ENCODE measurements at places on chromosomes 4 and X. TPM values are rescaled to one million over a fixed set of nuclear protein-coding genes. Genes with fewer than 3 reads are reported as not detected.

Gene CYSLTR1
- polyA plus RNA-seq: not detected

Gene PPBP
- polyA plus RNA-seq: not detected

DNA sequence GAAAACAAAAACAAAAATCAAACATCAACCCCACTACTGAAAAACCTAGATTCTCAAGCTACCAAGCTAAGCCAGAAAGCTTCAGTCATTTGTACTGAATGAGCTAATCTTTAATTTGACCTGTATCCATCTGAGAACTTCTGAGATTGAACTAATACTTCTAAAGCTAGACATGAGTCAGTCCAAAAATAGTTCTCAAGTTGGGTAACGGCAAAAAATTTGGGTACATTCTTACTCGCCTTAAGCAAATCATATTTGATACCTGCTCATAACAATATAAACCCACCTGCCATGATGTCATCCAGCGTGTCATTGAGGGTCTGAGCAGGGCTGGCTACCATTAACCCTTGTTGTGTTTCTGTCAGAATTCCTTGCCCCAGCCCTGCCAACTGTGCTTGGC is 69.7 kb upstream of the COX18 start:
- no peak for DNase-seq

DNA sequence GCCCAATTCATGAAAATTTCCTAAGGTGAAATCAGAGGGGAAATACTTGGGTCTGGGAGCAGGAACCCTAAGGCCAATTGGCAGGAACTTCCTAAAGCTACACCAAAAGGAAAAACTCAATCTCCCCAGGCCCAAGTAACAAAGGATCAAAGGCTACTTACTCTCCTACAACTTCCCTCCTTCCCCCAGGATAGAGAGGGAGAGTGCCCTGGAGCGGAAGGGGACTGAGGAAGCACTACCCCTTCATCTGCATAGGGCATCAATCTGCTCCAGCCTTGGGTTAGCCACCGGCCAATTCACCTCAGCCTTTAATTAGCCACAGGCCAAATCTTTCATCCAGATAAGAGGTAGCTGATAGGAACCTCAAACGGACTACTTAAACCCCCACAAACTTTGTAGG is 55.0 kb downstream of the SLC34A2 start:
- DNase-seq: no peak

DNA sequence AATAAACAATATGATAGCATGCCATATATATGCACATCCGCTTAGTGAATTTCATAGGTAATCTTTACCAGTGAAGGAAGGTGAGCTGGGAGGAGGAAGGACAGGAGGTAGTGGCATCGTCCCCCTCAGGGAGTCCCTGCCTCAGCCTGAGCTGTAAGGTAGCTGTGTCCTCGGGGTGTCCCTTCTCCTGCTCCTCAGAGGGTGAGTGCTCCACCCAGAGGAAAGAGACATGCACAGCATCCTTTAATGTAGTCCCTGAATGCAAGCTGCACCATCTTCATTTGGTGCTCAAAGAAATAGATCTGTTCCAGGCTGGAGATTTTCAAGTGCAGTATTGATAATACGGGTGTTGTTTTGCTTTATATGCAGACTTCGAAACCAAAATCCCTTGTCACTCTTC is 330.4 kb upstream of the SFRP2 start:
- DNase-seq: no peak

DNA sequence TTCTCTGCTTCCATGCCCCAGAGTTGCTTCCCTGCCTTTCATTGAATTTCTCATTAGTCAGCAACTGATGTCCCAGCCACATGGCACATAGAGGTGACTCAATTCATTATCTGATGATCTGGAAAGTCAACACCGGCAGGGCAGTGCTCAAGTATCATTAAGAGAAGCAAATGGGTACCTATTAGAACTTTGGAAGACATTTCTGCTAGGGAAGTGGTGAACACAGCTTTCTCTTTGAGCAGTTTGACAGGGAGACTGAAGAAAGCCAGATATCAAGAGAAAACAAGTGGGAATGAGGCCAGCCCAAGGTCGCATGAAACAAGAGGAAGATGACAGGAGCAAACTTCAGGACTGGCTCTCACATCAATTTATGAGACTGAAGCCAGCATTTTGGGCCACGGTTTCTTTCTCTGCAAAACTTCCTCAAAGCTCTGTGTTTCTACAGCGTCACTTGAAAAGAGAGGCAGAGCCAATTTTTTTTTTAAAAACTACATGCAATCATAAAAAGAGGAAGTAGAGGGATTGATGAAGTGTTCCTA is 108.3 kb upstream of the RPS6KA3 start:
- no peak for DNase-seq

- DNase-seq: no peak
Observed at GRCh38 chr4:107736037-107736436, 16.0 kb upstream of the PAPSS1 start.

DNA sequence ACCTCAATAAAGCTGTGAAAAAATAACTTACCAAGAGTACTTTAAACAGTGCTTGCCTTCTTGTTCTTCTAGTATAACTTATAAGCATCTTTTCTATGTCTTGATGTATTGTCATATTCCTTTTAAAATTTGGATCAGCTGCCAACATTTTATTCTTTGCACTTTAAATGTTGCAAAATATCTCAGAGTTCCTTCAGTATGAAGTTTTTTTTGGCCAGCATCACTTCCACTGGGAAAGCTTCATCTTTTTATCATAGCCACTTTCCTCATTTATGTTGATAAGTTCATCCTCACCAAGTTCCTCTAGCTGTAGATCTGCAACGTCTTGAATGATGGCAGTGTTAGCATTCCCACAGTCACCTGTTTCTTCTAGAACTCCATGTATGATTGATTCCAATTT is 24.2 kb downstream of the CXorf58 start:
- DNase-seq: no peak

Gene SERTM2
- not detected for polyA plus RNA-seq

- DNase-seq: peak; percentile 9
Observed at GRCh38 chr4:176376032-176376614, 56.4 kb downstream of the SPCS3 start.

DNA sequence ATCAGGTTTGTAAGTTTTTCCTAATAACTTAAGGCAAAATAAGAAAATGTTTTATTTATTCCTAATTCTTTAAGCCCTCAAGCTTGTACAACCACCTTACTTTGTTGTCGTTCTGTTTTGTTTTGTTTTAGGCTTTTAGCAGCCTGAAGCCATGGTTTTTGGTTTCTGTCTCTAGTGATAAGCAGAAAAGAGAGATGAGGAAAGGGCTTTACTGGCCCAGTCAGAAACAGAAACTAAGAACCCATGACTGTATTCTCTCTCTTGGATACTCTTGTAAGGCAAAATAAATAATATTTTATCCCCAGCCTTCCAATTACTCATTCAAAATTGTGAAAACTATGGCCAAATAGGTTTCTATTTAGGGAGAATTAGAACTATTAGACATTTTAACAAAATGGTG is 29.4 kb downstream of the TBC1D19 start:
- DNase-seq: no peak

DNA sequence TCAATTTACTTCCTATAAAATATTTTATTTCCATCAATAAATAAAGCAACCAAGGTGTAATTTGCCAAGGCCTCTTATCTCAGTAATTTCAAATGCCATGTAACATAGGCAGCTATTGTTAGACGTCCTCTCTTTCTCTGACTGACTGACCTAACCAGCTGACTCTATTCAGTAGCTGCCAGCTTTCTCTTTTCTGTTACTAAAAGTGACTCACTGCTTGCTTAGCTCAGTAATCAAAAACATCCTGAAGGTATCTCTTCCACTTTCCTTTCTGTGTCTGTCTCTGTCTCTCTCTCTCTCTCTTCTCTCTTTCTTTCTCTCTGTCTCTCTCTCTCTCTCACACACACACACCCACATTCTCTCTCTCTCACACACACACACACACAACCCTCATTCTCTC is 134.2 kb downstream of the SPOCK3 start:
- DNase-seq: peak; percentile 64

Gene WAS
- polyA plus RNA-seq: 0.25 TPM

GRCh38 chr4:217891-218290 is 87.4 kb downstream of the ZNF732 start:
- no peak for DNase-seq

Gene CHRDL1
- polyA plus RNA-seq: not detected

DNA sequence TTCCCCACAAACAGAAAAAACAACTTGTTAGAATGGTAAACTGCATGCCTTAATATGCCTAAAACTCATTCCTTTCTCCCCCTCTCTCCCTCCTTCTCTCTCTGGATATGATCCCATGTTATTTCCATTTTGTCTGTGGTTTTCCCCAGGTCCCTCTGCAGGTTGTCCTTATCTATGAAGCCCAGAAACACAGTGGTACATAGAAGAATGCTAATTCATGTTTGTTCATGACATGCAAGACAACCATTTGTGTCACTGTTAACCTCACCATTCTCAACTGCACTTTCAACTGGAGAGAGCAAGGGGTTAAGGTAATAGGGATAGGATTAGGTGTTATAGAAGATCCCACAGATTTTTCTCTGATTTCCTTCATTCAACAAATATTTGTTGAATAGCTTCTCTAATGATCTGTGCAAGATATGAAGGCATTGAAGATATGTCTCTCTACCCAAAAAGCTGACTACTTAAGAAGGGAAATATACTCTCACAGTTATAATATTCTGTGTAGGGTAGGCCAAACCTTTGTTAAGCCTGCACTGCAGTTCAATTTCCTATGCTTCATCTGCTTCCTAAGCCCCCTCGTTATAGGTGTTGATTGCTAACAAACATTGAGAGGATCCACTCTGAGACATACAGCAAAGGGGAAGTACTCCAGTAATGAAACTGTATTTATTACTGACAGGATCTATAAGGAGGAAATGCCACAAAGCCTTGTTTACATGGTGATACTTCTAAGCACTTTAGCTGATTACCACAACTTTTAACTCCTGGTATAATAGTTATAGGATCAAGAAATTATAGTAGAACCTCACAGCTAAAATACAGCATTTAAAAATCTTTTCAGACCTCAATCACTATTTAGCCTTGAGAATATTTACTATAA is 96.1 kb downstream of the FRYL start:
- DNase-seq: no peak

DNA sequence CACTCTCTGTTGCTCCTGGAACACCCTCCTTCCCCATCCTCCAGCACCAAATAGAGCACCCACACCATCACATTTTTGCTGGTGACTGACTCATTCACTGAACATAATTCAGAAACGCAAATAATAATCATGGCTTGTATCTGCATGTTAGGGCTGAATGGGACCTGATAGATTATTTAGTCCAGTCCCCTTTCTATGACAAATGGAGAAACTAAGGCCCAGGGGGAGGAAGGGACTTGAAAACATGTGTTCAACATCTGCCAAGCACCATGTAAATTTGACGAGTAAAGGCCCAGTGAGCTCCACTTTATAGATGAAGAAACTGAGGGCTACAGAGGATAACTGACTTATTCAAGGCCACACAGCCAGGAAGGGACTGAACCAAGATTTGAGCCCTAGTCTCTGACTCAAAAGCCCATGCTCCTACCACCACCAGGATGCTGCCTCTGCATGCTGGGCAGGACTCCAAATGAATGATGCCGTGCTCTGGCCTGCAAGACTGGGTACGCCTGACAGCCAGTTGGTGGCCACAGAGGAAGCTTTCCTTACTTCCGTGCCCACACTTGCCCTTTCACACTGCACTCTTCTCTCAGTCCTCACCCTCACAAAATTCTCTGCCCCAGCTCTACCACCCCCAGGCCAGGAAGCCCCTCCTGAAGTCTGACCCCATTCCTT is 133.3 kb upstream of the PJA1 start:
- peak; percentile 70 for DNase-seq

GRCh38 chr4:146124023-146124680 is 51.4 kb upstream of the LSM6 start:
- no peak for DNase-seq

DNA sequence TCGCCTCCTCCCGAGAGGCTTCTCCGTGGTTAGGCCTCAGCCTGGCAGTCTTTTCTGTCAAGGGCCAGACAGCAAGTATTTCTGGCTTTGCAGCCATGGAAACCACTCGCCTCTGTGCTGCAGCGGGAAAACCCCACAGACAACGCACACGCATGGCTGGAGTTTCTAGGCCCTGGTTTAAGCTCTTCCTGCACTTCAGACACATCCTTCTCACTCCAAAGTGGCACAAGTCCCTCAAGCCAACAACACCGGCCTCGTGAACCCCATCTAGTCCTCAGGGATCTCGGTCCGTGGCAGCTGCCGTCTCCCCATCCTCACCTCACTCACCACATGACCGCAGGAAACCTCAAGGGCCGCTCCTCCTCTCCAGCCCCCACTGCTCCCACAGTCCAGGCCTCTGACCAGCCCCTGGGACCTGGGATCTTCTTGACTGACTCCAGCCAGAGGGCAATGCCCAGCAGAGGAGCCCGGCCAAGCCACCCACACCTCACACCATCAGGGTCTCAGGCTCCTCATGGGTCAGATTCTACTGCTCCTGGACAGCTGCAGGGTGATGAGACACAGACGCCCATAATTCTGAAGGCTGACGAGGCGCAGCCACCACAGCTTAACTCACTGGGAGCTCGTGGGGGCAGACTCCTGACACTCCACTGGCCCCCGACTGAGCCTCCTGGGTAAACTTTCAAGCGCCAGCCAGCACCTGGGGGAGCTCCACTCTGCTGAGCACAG is 21.7 kb downstream of the LETM1 start:
- DNase-seq: no peak

- peak; percentile 82 for DNase-seq
Observed at GRCh38 chr4:97104006-97104405, 1039.3 kb downstream of the STPG2 start.

Gene GIMD1
- not detected for polyA plus RNA-seq

DNA sequence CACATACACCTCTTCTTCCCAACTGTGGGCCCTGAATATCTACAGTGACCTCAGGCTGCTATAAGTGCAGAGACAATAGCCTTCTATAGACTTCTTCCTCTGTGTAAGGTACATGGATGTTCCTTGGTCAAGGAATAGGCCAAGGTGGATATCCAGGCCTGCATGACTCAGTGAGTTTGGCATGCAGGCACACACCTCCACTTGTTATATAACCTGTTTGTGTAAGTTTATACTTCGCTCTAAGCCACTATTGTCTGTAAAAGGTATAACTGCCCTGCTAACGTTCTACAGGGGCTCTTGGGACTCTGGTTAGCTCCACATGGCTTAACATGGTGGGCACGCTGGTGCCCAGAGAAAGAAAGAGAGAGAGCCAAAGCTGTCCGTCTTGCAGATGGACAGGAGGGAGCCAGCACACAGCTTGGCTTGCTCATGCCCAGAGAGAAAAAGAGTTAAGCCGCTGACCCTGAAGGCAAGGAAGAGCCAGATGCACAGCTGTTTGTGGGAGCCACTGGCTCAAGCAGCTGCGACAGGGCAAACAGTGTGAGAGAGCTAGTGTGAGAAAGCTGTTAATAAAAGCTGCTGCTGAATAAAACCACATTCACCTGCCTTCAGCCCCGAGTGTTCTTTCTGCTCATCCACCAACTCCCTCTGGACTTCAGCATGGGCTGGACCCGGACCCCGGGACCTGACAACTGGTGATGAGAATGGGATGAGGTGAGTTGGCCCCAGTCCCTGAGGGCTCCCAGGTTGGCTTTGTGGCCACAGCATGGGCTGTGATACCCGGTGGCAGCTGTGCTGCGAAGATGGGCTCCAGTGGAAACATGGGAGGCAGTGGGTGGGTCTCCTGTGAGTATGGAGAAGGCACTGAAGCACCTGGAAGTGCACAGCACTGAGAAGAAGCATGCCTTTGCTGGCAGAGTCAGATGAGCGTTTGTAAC is 44.5 kb upstream of the ZBTB33 start:
- no peak for DNase-seq

- no peak for DNase-seq
Observed at GRCh38 chr4:101792056-101792590, 1.6 kb downstream of the BANK1 start.

All from foreskin keratinocyte (primary cell).